NCI-H510A (cell line): ENCODE measurements at places on chromosomes 12 and 14.

DNA sequence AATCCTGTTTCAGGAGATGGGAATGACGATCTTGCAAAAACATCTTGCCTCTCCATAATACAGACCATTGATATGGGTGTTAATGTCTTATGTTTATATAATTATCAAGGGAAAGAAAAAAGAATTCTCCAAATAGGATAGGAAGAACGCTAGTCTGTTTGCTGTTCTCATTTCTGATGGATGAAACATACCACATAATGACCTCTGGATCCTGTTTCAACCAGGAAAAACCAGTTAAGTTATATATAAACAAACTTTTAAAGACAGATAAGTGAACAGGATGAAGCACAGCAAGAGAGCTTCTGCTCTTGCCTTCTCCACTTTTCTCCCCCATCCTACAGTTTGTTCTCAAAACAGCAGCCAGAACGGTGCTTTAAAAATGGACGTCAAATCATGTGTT lies 27.8 kb downstream of the COQ6 start:
- no peak for DNase-seq

GRCh38 chr14:23640524-23641141 lies 4.5 kb downstream of the DHRS2 start:
- DNase-seq = no peak

- no peak for DNase-seq
These were observed 114.3 kb upstream of the RPH3A start for GRCh38 chr12:112677050-112677765.

DNA sequence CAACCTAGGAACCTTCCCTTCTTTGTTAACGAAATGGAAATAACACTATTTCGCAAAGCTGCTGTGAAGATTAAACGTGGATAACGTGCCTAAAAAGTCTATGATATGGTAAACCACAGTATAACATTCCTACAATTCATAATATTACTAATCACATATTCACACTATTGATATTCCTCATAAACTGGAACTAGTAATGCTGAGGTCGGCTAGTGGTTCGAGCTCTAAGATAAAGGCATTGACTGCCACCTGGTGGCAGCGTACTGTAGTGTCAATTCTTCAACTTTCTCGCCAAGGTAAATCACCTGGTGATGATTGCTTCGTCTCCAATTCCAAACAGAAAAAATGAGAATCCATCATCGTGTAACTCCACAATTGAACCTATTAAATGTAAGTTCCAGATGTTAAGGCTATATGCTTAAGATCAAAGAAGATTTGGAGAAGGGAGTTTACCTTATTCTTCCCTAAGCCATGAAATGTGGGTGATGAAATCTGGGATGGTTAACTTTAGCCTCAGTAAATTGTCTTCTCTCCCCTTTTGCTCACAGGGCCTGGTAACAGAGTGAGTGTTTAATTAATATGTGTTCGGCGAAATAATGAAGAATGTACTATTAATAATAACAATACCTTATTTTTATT lies 197.5 kb upstream of the TMEM132C start:
- peak; percentile 43 for DNase-seq

DNA sequence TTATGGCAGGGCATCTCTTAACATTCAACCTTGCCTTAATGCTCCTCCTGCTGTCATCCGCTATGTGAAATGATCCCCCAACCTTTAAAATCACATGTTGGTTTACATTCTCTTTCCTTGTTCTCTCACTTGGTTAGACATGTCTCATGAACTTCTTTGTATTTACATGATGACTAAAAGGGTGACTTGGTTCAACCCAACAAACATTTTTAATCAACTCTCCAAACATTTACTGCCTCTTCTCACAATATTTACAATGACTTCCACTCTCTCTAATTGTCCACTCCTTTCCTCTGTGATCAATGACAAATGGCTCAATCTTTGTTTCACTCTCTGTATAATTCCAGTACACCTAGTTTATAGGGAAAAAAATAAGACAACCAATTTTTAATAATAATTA lies 506.1 kb downstream of the NELL2 start:
- DNase-seq = no peak

DNA sequence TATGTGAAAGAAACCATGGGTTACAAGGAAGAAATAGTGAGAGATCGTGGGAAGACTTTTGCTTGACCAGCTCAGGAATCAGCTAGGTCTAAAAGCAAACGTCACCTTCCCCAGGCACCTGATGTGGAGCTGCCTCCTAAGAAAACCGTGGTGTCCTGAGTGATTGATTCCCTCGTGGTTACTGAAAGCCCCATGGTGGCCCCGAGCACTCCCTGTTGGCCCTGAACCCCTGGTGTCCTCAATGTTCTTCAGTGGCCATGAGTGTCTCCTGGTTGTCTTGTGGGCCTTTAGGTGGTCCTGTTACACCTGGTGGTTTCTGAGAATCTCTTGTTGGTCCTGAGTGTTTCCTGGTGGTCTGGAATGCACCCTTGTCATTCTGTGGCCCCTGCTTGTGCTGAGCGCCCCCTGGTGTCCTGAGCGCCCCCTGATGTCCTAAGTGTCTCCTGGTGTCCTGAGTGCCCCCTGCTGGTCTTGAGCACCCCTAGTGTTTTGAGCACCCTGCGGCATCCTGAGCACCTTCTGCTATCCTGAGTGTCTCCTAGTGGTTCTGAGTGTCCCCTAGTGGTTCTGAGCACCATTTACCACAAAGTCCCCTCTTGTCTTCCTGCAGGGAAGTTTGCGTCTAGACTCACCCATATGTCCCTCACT lies 518.7 kb downstream of the TMEM121 start:
- DNase-seq = no peak

GRCh38 chr12:570921-571794 lies 92.1 kb downstream of the NINJ2 start:
- DNase-seq = no peak

GRCh38 chr14:95041477-95042020 lies 115.8 kb downstream of the DICER1 start:
- DNase-seq = no peak

DNA sequence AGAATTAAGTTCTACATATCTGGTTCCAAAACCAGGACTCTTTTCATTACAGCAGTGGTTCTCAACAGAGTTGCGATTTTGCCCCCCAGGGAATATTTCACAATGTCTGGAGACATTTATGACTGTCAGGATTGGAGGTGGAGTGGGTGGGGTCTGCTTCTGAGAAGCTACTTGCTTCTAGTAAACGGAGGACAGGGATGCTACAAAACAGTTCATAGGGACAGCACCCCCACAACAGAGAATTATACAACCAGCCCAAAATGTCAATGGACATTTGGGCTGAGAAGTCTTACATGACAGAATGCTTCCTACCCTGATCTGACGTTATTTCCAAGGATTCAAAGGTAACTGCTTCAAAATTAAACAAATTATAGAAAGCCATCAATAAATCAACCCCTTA lies 739 bp upstream of the SPATA7 start:
- no peak for DNase-seq

DNA sequence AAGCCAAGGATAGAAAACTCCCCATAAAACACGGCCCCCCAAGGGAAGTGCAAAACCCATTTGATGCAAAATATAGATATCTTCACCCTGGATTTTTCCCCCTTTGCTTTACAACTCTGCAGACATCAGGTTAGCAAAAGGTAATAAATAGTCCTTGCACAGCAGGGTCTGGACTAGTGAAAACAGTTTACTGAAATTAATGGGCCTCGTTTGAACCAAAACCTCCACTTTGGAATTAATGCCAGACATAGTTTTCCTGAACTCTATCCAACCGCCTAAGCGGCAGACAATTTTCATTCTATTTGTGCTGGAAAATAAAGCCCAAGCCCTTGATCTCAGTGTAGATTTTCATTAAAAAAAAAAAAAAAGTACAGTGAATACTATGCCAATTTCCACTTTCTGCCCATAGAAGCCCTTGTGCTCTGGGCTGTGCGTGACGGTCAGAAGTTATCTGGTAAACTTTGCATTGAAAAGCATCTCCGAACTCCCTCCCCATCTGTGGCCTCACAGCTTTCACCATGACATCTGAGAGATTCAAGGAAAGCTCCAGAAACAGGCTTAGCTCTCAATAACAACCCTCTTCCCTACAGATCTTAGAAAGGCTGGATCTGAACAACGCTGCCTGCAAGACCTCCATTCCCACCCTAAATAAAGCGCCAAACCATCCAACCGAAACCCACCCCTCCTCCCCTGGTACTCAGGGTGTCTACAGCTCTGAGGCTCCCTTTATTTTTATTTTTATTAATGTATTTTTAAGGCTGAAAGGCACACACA lies 11.0 kb upstream of the IRF2BPL start:
- DNase-seq = no peak

GRCh38 chr14:65168840-65169239 lies 66.5 kb upstream of the MAX start:
- DNase-seq = no peak

- no peak for DNase-seq
These were observed 4.0 kb downstream of the NANOG start for GRCh38 chr12:7793211-7793610.

DNA sequence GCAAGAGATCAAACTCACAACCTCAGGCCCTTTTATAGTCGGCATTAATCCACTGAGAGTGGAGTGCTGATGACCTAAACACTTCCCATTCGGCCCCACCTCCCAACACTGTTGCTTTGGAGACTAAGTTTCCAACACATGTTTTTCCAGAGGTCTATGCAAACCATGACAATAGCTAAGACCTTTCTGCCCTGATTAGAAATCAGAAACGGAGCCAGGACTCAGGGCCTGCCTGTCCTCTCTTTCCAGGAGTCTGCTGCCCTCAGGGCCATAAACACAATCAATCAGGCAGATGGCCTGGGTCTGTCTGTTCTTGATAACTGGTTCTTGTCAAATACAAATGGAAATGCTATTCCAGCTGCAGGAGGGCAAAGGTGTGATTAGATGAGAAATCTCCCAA lies 97.2 kb upstream of the PSMC1 start:
- no peak for DNase-seq

- DNase-seq = no peak
These were observed 9.7 kb downstream of the MPHOSPH9 start for GRCh38 chr12:123223241-123223668.

GRCh38 chr14:69996216-69996615 lies 117.0 kb downstream of the SMOC1 start:
- DNase-seq = no peak

DNA sequence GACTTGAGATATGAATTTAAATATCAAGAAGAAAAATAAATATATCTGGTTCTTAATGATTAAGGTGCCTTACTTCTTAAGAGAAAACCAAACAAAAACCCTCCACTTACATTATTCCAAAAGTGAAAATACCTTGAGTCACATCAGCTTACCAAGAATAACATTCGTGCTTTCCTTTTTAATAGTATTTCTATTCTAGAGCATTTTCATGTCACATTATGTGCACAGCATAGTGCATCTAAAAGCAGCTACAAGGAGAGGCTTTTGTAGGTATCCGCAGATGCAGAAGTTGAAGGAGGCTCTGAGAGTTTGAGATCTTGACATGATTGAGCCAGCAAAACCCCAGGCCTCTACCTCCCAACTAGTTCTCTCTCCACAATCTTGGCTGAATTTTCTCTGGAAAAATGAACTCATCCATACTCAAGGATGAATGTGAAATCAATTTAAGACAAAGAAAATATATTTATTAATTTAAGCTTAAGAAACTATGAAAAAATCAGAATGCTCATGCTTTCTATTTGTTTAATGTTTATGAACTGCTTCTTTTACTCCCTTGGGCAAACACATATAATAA lies 275.0 kb downstream of the AKAP6 start:
- no peak for DNase-seq

GRCh38 chr14:68598621-68599447 lies 194.0 kb downstream of the ZFP36L1 start:
- DNase-seq = no peak

DNA sequence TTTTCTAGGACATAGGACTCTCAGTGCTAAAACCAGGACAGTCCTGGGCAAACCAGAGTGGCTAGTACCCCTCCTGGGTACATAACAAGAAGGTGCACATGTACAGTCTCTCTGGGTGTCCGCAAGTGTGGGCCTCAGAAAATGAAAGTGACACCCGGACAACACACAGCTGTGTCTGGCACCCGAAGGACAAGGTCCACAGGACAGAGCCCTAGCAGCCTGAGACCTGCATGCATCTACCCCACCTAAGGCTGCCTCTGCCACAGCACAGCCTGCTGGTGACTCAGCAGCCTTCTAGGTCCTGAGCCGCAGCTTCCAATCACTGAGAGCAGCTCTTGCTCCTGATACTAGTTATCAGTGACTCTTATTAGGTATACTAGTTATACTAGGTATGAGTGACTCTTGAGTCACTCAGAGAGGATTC lies 784.1 kb upstream of the TBX3 start:
- DNase-seq = no peak

- DNase-seq = no peak
These were observed 57.8 kb upstream of the NAP1L1 start for GRCh38 chr12:76142305-76142704.

GRCh38 chr12:28550757-28551704 lies 360.8 kb downstream of the CCDC91 start:
- no peak for DNase-seq

DNA sequence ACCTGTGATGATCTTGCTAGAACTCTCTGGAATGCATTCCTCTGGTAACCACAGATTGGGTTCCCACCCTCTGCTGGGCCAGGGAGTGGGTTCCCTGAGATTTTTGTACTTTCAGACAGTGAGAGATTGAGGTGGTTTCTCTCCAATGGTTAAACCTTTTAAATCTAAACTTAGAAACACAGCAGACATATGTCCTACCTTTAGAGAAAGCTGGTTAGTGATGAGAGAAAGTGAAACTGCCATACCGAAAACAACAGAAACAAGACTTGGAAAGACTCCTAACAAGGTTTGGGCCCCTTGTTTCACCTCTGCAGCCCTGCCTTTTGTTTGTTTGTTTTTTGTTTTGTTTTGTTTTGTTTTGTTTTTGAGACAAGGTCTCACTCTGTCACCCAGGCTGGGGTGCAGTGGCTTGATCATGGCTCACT lies 9.7 kb upstream of the SGPP1 start:
- DNase-seq = no peak

GRCh38 chr14:78207414-78207813 lies 37.2 kb downstream of the NRXN3 start:
- no peak for DNase-seq

- DNase-seq = no peak
These were observed 34.9 kb upstream of the HNF1A start for GRCh38 chr12:120943482-120943881.

GRCh38 chr12:46387670-46388069 lies 15.1 kb upstream of the SLC38A2 start:
- DNase-seq = no peak

GRCh38 chr14:51546099-51546498 lies 105.6 kb upstream of the FRMD6 start:
- no peak for DNase-seq

DNA sequence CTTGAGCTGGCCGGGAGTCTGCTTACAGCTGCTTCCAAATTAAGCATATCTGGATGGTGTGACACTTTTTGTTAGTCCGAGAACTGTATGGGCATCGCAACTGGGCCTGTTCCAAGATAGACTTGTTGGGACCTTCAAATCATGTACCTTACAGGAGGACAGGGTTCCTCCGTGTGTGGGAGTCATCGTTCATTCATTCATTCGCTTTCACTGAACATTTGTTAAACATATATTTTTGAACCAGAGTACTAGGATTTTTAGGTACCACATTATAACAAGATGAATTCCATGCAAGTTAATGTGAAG lies 387 bp upstream of the IPO8 start:
- DNase-seq = no peak
